ENCODE measurements at places on chromosomes 16 and 17. TPM values are rescaled to one million over a fixed set of nuclear protein-coding genes. Genes with fewer than 3 reads are reported as not detected.

The NPIPB6 gene
- total RNA-seq: 0.63 TPM

The CXCL16 gene
- 29.6 TPM for total RNA-seq

DNA sequence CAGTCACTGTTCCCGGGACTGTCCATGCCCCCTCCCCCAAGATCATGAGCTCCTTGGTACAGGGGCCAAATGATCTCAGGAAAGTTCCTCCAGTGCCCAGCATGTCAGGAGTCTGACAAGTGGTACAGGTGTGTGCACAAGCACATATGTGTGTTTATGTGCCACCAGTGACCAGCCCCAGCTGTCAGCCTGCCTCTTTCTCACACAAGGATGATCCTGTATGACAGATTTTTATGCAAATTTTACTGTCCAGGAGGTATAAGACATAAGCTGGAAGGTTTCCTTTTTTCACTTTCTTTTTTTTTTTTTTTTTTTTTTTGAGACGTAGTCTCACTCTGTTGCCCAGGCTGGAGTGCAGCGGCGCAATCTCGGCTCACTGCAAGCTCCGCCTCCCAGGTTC lies 31.4 kb upstream of the GFOD2 start:
- no peak for DNase-seq
- no peak overlapping the region for H3K4me3 ChIP-seq
- no peaks in the 10 kb centered on the region for H3K36me3 ChIP-seq

DNA sequence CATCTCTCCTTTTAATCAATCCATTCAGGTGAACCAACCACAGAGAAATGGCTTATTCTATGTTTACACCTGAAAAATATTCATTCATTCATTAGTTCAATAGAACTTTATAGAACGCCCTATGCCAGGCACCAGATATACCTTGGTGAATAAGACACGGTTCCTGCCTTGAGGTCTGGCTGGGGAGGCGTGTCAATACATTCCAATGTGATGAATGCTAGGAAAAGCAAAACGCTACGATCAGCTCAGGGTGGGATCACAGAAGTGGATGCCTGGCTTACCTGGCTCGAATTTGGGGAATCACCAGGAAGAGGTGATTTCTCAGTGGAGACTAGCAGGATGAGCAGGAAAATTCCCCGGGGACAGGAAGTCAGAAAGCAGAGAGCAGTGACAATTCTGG lies 17.5 kb upstream of the WFIKKN2 start:
- no peak overlapping the region for H3K27ac ChIP-seq
- no peak overlapping the region for H3K4me3 ChIP-seq
- DNase-seq: no peak
- H3K4me1 ChIP-seq: no peaks in the 10 kb centered on the region
- H3K36me3 ChIP-seq: no peaks in the 10 kb centered on the region
- no peaks in the 10 kb centered on the region for H3K27me3 ChIP-seq

DNA sequence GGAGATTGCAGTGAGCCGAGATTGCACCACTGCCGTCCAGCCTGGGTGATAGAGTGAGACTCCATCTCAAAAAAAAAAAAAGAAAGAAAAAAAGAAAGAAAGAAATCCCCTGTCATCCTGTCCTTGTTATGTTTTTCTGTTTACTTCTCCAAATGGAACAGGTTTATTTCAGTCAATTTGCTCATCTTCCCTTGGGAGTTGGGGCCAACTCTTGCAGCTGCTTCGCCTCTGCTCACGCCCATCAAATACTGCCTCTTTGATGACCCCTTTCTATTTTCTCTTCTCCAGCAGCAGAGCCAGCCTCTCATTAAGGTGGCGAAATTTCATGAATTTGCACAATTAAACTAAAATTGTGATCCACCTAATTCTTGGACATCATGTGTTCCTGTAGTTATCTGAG lies 173.4 kb downstream of the ZNF18 start:
- H3K36me3 ChIP-seq: no peaks in the 10 kb centered on the region
- H3K27me3 ChIP-seq: no peaks in the 10 kb centered on the region
- no peaks in the 10 kb centered on the region for H3K4me1 ChIP-seq
- DNase-seq: no peak
- no peak overlapping the region for H3K27ac ChIP-seq

The CDH8 gene
- total RNA-seq: 0.82 TPM

DNA sequence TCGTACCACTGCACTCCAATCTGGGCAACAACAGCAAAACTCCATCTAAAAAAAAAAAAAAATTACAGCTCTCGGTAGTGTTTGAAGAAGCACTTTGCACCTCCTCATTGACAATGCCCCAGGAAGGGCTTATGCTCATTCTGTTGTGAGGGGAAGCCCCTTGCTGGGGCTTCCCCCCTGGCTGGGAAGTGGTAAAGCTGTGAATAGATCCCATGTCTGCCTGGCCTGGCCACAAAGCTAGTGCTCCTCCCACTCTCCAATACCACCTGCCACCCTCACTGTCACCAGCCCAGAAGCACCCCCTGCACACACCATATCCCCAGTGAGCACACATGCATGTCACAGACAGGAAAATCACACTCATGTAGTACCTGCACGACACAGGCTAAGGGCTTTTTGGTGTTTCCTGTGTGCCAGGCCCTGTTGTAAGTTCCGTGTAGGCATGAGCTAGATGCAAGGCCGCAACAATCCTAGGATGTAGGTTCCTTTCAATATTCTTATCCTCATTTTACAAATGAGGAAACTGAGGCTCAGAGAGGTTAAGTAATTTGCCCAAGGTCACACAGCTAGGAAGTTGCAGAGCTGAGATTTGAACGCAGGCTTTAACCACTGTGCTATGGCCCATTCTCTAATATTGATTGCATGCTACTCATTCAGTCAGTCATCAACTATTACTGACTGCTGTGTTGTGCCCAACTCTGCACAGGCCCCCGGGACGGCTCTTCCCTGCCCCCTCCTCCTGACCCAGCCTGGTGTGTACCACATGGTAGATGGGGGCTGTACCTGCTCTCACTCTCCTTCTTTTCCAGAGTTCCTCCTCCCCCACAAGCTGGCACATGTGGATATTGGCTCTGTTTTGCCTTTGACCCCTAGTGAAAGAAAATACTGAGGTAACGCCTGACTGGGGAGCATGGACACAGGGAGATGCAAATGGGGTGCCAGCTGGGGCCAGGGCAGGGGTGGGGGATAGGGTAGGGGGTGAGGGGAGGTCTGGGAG lies 11.9 kb upstream of the COL1A1 start:
- H3K27me3 ChIP-seq: peaks cover 12% of the 10 kb centered on the region
- no peak for DNase-seq
- H3K36me3 ChIP-seq: no peaks in the 10 kb centered on the region
- no peak overlapping the region for H3K27ac ChIP-seq
- peaks cover 44% of the 10 kb centered on the region for H3K4me1 ChIP-seq
- no peak overlapping the region for H3K4me3 ChIP-seq

- H3K36me3 ChIP-seq: peaks cover 65% of the 10 kb centered on the region
- DNase-seq: no peak
- no peaks in the 10 kb centered on the region for H3K27me3 ChIP-seq
Measured at GRCh38 chr16:24801761-24802302, 43.9 kb upstream of the SLC5A11 start.

- no peak overlapping the region for H3K27ac ChIP-seq
- no peaks in the 10 kb centered on the region for H3K4me1 ChIP-seq
- no peak overlapping the region for H3K4me3 ChIP-seq
- no peaks in the 10 kb centered on the region for H3K27me3 ChIP-seq
- DNase-seq: no peak
Measured at GRCh38 chr17:66730461-66730923, 104.4 kb upstream of the CACNG5 start.

Measured in heart right ventricle (tissue), 16 donors.